ENCODE measurements at places on chromosomes 2 and 18. TPM values are rescaled to one million over a fixed set of nuclear protein-coding genes. Genes with fewer than 3 reads are reported as not detected.

DNA sequence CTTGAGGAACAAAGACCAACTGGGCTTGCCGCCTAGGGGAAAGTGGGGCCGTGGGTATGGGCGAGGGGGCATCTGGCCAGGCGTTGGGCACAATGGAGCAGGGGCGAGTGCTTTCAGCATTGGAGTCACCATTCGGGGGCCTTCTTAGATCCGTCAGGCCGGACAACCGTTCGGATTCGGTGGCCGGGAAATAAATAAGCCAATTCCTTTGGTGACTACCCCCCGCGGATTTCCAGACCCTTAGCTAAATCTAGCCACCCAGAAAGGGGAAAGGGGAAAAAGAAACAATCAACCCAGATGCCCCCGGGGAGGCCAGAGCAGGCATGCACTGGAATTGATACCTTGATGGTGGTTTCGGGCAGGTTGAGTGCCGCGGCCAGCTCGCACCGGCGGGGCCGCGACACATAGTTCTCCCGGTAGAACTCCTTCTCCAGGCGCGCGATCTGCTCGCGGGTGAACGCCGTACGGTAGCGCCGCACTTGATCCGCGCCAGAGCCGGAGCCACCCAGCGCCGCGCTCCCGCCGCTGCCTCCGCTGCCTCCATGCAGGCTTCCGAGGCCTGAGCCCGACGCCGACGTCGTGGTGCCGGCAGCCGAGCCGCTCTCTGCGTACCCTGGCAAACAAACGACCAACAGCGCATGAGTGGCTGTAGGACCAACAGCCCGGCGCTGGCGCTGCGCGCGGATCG lies 1.8 kb downstream of the EVX2 start:
- no peak for DNase-seq

DNA sequence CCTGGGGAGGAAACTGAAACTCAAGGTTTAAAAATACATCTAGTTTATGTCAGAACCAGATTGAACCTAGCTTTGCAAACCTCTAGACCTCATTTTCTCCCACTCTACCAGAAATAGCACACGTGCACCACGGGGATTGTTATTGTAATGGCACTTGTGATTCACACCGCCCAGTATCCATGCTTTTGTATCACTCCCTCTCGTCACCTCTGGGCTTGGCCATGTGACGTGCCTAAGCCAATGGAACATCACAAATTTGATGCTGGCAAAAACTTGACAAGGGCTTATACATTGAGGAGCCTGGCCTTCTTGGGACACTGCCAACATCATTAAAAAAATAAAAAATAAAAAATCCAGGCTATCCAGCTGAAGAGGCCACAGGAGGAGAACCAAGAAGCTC lies 495.8 kb upstream of the POU3F3 start:
- DNase-seq, result no peak

- no peak for DNase-seq
Observed at GRCh38 chr2:238947243-238947760, 99.4 kb downstream of the TWIST2 start.

DNA sequence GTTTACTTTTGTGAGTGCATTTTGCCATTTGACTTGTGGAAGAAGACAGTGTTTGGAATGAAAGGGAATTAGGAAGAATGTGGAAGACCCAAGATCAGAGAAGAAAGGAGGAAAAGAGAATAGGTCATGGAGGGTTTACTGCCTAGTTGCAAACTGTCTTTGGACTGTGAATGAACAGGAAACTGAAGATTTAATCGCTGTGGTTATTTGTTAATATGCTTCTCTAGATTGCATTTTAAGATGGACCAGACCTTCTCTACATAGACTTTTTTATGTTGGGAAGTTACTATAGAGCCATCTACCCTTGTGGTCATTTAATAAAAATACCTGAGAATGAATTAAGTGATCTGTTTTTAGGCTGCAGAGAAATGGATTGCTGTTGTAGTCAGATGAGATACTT lies 6.2 kb downstream of the AGPS start:
- DNase-seq, result no peak

GRCh38 chr2:33437297-33437696 lies 39.2 kb upstream of the RASGRP3 start:
- DNase-seq, result peak; percentile 81

DNA sequence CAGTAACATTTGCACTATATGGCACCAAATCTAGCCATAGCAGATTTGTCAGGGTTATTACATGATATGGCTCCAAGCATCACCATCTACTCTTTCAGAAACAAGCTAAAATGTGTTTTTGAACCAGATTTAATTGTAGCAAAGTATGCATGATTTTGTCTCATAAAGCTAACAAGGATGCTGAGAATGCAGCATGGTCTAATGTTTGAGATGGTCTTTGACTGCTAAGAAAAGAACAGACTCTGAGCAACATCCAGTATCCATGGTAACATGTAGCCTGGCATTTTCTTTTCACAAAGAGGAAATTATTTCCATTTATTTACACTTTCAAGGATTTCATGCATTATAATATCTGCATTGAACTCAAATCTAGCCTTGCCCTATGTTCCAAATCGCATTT lies 206.5 kb downstream of the PDE1A start:
- DNase-seq, result no peak

DNA sequence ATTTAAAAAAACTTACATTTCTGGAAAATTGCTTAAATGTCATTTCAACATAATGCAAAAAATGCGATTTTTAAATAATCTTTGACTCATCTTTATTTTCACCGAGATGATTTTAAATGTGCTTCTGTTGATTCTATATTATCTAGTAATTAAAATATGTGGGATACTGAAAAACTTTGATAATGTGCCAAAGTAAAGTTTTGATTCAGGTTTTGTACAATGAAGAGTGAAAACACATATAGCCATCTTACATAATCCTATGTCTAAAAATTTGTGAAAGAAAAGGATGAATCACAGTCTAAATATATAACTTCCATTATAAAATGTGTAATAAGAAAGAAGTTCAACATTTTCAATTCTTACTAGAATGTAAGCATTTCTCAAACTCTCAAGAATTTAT lies 204.3 kb upstream of the ZC3H15 start:
- no peak for DNase-seq

- DNase-seq, result no peak
Observed at GRCh38 chr2:218063486-218063885, 5.6 kb upstream of the RUFY4 start.

The IGFBP5 gene
- 2.9 TPM for total RNA-seq

The GAL3ST2 gene
- total RNA-seq, result not detected
